Activated naive CD4-positive, alpha-beta T cell treated with anti-CD3 and anti-CD28 coated beads, Interleukin-2, amount 50 U/mL, for 72 hours (primary cell): ENCODE measurements at places on chromosomes 16 and 17.

GRCh38 chr17:12730931-12731521, 58.3 kb upstream of the ARHGAP44 start:
- DNase-seq: no peak

- no peak for DNase-seq
Observed at GRCh38 chr17:49390548-49391324, 23.9 kb downstream of the PHB1 start.

DNA sequence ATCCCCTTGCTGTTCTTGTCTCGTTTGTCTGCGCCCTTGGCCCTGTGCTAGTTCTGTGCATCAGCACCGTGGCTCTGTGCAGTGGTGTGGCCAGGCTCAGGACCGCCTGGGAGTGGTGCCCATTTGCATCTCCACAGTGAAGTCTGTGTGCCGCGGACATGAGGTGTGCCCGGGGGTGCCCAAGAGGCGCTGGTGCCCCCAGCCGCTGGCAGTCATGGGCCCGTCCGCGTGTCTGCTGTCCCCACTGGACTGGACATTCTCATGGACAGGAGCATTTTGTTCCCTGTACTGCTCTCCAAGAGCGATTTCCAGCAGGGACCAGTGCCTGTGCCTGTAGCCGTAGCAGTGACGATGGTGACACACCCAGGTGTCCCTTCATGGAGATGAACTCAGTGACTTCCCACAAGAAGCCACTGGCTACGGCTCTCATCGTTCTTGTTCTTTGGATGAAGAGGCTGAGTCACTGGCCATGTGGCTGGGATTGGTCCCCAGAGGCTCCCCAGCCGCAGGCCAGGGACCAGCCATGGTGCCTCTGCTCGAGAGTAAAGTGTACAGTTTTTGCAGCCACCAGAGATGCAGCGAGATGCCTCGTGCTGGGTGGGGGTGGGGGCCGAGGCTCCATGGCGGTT, 13.0 kb upstream of the MC1R start:
- DNase-seq: no peak

DNA sequence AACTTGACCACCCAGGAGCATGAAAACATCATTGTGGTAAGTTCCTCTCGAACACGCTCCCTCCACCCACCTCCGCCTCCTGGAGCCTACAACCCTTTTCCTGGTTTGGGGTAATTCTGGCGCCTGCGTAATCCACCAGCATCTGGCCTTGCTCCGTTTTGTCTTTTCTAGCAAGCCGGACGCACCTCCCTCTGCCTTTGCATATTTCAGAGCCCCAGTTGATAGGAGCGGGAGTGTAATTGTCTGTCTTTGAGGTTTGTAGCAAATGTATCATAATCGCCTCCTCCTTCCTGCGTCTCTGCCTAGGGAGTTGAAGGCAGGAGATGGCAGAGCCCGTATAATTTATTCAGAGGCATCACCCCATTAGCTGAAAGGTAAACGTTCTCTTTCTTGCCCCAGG, 121.3 kb upstream of the PLCG2 start:
- DNase-seq: no peak

- no peak for DNase-seq
Observed at GRCh38 chr17:49667854-49668253, 10.0 kb downstream of the SPOP start.

DNA sequence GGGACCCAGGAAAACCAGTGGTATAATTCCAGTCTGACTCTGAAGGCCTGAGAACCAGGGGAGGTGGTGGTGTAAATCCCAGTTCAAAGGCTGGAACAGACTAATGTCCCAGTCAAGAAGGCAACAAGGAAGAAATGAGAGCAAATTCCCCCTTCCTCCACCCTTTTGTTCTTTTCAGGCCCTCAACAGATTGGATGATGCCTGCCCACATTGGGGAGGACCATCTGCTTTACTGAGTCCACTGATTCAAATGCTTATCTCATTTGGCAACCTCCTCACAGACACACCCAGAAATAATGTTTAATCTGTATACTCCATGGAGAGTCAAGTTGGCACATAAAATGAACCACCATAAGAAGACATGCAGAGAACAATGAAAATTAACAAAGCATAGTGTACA, 61.9 kb upstream of the CRYM start:
- no peak for DNase-seq

GRCh38 chr17:28892024-28892423, 5.5 kb downstream of the FLOT2 start:
- DNase-seq: no peak

- no peak for DNase-seq
Observed at GRCh38 chr16:65372171-65372570, 250.3 kb upstream of the CDH11 start.

DNA sequence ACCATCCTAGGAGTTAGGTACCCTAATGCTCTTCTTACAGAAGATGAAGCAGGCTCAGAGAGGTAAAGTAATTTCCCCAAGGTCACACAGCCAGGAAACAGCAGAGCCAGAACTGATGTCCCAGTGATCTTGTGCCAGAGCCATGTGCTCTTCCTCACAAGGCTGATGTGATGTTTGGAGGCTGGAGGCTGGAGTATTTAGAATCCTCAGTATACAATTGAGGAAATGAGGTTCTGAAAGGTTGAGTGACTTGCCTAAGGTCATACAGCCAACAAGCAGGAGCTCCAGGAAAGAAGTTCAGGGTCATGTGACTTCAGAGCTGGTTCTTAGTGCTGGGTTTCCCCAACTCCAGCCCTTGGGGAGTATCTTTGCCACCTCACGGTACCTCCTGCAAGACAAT, 18.5 kb downstream of the ITPRIPL2 start:
- no peak for DNase-seq

- DNase-seq: no peak
Observed at GRCh38 chr17:79022507-79022991, 1.4 kb upstream of the C1QTNF1 start.

DNA sequence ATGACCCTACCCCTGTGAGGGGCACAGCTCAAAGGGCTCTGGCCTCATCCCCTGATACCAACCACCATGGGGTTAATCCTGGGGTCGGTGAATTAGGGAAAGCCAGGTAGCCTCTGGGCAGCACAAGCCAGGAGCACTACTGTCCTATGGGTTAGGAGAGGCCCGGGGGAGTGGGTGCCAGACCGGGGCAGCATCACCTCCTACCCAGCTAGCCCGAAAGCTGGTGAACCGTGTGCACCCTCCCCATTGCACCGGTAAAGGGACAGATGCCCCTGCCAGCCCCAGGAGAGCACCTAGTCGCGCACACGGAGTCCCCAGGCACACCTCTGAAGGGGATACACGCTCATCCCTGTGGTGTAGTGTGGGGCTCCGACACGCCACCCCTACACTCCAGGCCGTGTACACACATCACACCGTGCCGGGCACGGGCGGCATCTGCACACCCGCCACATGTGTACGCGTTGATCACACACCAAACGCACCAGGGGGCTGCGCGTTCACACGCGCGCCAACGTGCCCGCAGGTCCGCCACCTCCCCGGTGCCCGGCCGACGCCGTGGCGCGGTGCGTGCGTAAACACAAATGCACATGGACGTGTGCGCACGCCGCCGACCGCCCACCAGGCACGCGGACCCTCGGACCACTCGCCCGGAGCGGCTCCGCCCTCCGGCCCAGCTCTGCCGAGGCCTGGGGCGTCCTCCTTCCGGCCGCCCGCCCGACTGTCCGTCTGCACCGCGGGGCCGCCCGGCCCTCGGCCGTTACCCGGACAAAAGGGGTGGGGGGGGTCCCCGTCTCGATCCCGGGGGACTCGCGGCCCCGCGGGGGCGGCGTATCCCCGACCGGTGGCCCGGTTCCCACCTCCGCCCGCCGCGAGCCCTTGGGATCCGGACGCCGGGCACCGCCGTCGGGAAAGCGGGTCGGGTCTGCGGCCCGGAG, 785 bp downstream of the UBALD1 start:
- DNase-seq: peak; percentile 41

- no peak for DNase-seq
Observed at GRCh38 chr17:80794281-80795089, 197.2 kb upstream of the CHMP6 start.
